ENCODE measurements at places on chromosomes 3 and 15.

DNA sequence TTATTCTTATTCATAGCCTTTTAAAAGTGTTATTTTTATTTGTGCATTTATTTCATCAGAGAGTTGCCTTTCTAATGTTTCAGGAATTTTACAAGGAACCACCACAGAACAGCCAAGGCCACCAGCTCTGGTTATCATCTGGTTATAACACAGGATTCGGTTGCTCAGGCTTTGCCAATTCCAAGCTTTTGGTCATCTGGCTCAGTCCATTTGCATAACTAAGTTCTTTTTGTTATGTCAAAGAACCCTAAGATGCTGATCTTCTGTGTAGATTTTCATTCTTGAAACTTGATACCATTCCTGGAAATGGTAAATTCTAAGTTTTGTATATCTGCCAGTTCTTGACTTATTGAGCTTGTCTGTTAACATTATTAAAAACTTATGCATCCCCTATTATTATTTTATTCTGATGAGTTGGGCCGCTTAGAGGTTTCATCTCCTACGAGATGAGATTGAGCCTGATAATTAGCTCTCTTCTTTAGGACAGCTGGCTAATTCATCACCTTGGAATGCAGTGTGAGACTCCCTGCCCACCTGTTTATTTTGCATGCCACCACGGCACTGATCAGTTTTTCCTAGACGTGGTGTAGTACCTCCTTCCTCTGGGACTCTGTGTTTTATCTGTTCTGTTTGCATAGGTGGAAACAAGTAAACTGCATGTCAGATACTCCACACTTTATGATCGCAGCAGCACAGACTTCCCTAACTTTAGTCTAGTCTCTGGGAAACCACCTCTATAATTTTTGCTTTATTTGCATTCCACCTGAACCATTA is 264.8 kb downstream of the SLCO3A1 start:
- no peak for DNase-seq

DNA sequence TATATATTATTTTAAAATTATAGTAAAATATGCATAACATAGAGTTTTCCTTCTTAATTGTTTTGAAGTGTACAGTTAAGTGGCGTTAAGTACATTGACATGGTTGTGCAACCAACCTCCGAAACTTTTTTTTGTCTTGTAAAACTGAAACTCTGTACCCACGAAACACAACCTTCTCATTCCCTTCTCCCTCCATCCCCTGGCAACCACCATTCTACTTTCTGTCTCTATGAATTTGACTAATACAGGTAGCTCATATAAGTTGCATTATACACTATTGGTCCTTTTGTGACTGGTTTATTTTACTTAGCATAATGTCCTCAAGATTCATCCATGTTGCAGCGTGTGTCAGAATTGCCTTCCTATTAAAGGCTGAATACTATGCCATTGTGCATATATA is 179.4 kb downstream of the SATB1 start:
- no peak for DNase-seq

DNA sequence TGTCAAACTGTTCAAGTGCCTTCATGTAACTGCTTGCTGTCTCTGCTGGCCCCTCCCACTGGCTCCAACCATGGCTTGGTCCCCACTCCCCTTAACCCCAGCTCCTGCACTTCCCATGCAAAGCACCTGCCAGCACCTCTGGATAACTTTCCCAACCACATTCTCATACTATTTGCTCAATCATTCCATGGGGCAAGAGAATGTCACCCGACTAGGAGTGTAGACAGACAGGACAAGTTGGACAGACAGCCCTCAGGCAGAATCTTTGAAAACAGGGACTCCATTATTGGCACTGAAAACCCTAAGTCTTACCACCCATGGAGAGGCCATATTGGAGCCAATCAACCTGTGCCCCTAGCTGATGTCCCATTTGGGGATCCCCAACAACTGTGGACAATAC is 246.5 kb downstream of the RPLP1 start:
- DNase-seq = no peak

- DNase-seq = no peak
These were observed 11.7 kb downstream of the SLC30A4 start for GRCh38 chr15:45510758-45511280.

- DNase-seq = no peak
These were observed 26.5 kb upstream of the PLOD2 start for GRCh38 chr3:146187334-146187950.

GRCh38 chr3:58471025-58471887 is 20.6 kb upstream of the KCTD6 start:
- DNase-seq = no peak

DNA sequence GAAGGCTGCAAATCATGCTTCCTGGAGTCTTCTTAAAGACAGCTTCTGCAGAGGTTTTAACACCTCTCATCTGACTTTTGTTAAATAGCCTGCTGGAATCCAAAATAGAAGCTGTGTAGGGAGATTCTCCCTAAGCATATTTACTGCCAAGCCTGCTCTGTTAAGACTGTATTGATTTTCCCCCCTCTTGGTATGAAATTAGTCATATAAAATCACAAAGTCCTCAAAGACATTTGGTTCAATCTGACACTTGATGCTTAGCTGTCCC is 94.6 kb downstream of the ITPR1 start:
- DNase-seq = no peak

DNA sequence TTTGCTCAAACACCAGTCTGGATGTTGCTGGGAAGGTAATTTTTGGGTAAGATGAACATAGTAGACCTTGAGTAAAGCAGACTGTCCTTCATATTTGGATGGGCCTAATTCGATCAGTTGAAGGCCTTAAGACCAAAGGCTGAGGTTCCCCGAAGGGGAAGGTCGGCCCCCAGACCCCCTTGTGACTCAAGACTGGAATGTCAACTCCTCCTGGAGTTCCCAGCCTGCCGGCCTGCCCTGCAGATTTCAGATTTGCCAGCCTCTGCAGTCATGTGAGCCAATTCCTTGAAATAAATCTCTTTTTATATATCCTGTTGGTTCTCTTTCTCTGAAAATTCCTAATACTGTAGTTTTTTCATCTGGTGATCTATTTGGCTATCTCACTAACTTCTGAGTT is 146.5 kb downstream of the APBA2 start:
- DNase-seq = no peak

DNA sequence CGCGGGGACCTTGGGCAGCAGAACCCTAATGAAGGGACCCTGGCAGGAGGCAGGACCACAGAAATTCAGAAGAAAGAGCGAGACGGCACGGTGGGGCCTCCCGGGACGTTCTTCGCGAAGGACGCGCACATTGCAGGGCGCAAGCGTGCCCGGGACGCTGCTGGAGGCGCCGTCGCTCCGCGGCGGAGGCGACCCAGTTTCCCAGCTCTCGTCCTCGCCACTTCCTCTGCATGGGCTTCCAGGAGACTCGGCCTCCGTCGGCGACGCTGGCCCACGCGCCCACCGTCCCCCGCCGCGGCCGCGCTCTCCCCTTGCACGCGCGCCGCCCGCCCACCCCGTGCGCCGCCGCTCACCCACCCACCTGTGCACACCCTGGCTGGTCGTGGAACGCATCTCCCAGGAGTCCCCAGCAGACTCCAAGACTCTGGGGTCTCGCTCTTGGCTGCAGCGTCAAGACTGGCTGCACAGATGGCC is 31.8 kb upstream of the SMAD3 start:
- DNase-seq = no peak

DNA sequence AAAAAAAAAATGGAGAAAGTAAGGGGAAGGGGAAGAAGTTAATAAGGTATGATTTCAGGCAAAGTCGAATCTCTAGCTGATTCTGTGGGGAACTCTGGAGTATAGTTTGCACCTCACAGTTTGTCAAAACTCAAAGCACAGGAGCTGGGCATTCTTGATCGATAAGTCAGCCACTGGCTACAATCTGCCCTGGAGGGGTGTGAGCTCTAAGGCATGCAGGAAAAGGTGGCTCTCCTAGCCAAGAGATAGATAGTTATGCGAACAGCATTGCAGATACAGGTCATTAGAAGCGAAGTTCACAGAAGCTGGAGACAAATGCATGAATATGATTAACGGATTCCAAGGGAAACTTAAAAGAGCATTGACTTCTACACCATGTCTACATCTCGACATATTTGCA is 952.6 kb downstream of the AGBL1 start:
- no peak for DNase-seq

GRCh38 chr3:62965311-62965710 is 90.1 kb upstream of the CADPS start:
- DNase-seq = no peak

- DNase-seq = no peak
These were observed 67.6 kb downstream of the MITF start for GRCh38 chr3:69806735-69807438.

DNA sequence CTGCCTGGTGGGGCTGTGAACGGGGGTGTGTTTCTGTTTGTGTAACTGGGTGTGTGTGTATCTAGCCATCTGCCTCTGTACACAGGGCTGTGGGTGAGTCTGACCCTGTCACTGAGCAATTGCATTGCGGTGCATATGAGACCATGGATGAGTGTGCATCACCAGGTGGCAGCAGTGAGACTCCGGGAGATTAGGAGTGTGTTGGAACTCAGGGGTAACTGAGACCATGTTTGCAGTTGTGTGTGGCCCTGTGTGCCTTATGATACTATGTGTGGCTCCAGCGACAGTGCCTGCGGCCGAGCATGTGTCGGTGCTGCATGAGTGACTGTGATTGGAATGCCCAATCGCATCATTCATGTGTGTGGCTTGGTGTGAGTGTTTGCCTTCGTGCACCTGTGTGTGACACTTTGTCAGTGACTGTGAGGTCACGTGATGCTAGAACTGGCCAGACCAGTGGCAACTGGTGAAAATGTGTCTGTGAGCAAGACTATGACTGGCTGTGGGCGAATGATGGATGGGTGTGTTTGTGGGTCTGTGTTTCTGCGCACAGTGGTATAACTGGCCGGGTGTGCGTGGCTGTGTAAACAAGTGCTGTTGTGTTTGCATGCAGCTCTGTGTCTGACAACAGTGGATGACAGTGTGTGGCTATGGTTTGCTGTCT is 14.0 kb downstream of the VILL start:
- peak; percentile 16 for DNase-seq

DNA sequence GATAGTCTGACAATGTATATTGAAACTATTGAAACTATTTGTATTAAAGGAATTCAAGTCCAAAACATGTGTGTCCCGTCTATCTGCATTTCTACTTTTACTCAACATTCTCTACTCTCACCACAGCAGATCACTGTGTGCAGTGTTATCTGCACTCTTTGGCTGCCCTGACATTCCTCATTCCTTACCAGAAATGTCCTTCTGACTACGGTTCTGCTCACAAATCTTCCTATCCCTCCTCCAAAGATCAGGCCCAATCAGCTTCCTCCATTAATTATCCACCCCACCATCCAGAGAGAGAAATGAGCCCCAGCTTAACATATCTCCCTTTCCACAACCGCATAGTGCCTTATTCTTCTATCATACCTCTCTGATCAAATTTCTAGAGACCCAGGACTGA is 94.7 kb downstream of the TBL1XR1 start:
- DNase-seq = no peak

- no peak for DNase-seq
These were observed 35.2 kb downstream of the NCEH1 start for GRCh38 chr3:172675441-172676193.

DNA sequence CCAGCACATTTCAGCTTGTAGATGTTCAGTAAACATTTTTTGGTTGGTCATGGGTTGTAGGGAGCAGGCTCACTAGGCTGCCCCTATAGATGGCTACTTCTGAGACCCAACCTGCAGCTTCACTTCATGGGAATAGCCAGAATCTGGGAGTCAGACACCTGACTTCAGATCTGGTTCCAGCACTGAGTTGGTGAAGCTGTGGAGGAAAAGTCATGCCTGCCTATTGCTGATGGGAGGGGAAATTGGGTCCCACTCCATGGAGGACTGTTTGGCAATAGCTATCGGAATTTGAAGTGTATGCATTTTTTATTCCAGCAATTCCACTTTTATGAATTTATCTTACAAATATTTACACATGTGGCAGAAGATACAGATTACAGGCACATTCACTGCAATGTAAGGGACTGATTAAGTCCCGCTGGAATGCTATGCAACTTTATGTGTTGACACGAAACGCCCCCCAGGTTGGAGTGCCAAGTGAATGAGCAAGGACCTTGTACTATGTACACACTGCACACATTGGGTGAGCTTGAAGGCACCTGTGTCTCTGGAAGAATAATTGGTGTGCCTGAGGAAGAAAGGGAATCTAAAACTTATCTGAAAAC is 7.8 kb upstream of the CCR1 start:
- no peak for DNase-seq

- no peak for DNase-seq
These were observed 237.4 kb upstream of the UMPS start for GRCh38 chr3:124492824-124493223.

GRCh38 chr15:26806151-26806550 is 33.3 kb upstream of the GABRB3 start:
- no peak for DNase-seq

GRCh38 chr3:188468662-188469061 is 314.7 kb downstream of the LPP start:
- DNase-seq = no peak

- no peak for DNase-seq
These were observed 46.3 kb downstream of the SYNM start for GRCh38 chr15:99151156-99151555.

DNA sequence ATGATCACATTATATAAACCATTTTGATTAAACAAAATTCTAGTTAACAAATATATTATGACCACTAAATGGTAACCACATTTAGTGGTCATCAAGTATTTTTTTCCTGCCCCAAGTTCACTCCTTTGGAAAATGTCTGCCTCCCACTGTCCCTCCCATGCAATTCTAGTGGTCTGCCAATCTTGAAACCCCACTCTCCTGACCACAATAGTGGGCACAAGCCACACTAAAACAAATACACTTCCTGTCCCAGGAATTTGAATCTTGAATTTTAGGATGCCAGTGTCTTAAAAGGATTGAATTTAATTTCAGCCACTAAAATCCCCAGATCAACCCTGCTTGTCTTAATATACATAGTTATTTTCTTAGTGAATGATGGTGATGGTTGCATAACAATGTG is 14.0 kb upstream of the GPR156 start:
- no peak for DNase-seq

GRCh38 chr15:60255390-60255789 is 142.4 kb downstream of the ANXA2 start:
- no peak for DNase-seq

GRCh38 chr3:46482632-46483350 is 15.0 kb upstream of the RTP3 start:
- no peak for DNase-seq

- no peak for DNase-seq
These were observed 15.4 kb downstream of the ALPK3 start for GRCh38 chr15:84832448-84833040.

DNA sequence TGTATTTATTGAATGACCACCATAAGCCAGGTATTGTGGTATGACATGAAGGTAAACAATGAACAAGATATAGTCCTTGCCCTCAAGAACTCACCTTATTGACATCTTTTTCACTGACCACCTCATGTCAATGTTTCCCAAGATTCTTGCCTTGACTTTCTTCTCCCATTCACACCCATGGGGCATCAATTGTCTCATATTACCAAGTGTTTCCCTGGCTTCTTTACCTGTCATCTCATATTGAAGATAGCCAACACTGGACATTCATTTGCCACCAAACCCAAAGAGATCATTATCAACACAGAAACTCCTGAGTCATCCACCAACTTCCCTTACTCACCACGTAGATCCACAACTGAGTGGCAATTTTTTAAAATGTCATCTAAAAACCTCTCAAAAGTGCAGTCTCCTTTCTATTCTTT is 2.2 kb downstream of the EFHB start:
- no peak for DNase-seq

All from GOT3 (cell line).